ENCODE measurements at places on chromosomes 4 and X.

- DNase-seq: no peak
These were observed 38.1 kb downstream of the LAMTOR3 start for GRCh38 chr4:99856166-99856565.

- DNase-seq: no peak
These were observed 173.7 kb upstream of the GALNTL6 start for GRCh38 chr4:171639540-171639939.

DNA sequence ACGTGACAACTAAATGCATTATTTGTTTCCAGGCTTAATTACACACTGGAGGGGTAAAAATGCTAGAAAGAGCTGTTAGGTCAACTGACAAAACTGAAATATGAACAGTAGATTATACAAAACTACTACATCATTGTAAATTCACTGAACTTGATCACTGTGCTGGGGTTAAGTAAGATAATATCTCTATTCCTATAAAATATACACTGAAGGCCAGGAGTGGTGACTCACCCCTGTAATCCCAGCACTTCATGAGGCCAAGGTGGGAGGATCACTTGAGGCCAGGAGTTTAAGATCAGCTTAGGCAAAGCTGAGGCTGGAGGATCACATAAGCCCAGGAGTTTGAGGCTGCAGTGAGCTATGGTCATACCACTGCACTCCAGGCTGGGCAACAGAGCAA, 31.8 kb upstream of the NKX6-1 start:
- no peak for DNase-seq

DNA sequence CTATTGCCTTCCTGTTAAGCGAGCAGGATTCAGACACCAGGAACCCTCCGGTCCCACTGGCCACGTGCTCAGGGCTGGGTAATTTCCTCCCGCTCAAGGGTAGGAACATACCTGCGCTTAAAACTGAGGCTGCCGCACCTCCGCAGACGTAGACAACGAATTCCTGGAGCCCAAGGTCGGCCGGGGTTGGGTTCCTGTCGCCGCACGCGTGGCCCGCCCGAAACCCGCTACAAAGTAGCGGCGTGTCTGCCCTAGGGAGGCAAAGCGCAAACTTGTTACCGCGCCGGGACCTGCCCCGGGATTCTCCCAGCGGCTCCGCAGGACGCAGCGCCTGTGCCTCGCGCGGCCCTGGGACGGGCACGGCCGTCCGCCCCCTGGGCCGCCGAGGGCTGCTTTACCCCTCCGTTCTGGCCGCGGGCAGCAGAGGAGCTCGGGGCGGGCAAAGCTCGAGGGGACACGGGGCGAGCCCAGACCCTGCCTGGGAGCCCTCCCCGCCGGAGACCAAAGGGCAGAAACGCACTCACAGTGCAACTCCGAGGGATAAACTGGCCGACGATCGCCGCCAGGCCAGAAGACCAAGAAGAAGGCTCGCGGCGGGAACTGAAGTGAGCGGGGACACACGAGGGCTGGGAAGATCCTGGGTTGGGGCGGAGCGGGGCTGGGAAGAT, at the start of gene ERVMER34-1:
Gene ERVMER34-1 (minus strand): TSS at position 607 of the 668 bp plus-strand sequence. CDS start 5,905 bp downstream, outside the sequence.
- DNase-seq: peak; percentile 26

DNA sequence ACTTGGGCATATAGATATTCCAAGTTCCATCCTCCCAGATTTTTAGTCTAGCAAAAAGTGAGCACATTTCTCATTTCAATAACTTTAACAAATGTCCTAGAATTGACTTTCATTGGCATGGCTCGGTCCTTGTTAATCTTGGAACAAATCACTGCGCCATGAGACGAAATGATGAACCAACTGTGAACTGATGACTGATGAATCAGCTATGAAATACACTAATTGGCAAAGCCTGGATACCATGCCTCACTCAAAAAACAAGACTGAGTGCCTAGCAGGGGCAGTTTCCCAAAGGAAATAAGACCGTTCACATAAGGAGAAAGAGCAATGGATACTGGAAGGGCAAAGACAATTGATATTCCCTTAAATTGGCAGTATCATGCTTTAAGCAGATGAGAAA, 248.6 kb upstream of the VEGFC start:
- DNase-seq: no peak

- no peak for DNase-seq
These were observed 158.2 kb downstream of the SPRY1 start for GRCh38 chr4:123554801-123555232.

DNA sequence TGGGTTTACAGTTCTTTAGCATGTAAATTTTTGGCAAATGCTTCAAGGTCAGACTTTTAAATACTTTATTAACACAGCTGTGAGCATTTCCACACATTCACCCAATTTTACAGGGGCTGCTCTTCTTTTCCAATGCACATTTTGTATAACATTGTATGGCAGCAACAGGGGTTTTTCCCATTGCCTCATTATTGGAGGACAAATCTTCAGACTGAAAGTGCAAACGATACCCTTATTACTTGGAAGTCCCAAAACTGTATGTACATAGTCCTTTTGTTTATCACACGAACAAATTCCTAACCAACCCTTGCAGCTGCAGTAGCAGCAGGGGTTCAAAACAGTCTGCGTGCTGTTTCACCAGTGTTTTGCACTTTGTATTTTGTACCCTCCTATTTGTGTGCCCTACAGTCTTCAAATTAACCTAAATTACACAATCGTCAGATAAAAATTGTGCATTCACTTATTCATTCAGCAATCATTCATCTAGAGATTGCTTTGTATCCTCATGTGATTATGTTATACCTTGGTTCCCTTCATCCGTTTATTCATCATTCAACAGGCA, 330.7 kb upstream of the RASGEF1B start:
- no peak for DNase-seq

Data from omental fat pad (tissue), 4 donors.